NCI-H2029 (cell line): ENCODE measurements at places on chromosomes 1 and 21.
A peak's percentile ranks its signal among the peaks of the same experiment; 100 is the strongest.

GRCh38 chr1:44860891-44861425, 17.9 kb upstream of the PTCH2 start:
- DNase-seq = no peak

DNA sequence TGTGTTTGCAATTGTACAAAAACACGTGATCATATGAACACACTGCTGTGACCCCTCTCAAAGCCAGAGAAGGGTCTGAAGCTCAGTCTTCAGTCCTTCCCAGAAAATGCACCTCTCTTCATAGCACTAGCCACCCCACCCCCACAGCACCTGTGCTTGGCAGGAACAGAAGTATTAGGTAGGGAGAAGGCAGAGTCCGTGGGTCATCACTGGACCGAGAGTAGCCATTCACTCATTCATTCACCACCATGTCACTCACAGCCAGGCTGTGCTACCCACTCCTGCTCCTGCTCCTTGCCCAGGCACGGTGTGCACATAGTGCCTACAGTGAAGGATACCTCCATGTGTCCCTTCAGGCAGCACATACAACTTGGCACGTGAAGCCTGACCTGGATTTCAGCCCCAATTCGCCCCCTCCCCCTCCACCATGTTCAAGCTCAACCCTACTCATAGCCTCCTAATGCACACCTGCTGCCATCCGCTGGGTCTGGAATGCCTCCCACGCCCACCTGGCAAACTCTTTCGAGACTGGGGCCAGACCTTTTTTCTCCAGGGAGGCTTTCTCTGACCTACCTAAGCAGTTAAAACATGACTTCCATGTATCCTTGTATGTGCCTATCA, 81.9 kb upstream of the GALNT2 start:
- DNase-seq = no peak

- peak; percentile 11 for DNase-seq
Measured at GRCh38 chr1:14571810-14572767, 26.4 kb upstream of the KAZN start.

- DNase-seq = no peak
Measured at GRCh38 chr1:159932296-159933285, 7.3 kb upstream of the TAGLN2 start.

GRCh38 chr1:198455966-198456365, 84.5 kb downstream of the ATP6V1G3 start:
- DNase-seq = no peak
